ENCODE measurements at places on chromosomes 12 and 14.

GRCh38 chr12:8544295-8544694 lies 3.6 kb upstream of the CLEC4E start:
- peak; percentile 64 for DNase-seq

DNA sequence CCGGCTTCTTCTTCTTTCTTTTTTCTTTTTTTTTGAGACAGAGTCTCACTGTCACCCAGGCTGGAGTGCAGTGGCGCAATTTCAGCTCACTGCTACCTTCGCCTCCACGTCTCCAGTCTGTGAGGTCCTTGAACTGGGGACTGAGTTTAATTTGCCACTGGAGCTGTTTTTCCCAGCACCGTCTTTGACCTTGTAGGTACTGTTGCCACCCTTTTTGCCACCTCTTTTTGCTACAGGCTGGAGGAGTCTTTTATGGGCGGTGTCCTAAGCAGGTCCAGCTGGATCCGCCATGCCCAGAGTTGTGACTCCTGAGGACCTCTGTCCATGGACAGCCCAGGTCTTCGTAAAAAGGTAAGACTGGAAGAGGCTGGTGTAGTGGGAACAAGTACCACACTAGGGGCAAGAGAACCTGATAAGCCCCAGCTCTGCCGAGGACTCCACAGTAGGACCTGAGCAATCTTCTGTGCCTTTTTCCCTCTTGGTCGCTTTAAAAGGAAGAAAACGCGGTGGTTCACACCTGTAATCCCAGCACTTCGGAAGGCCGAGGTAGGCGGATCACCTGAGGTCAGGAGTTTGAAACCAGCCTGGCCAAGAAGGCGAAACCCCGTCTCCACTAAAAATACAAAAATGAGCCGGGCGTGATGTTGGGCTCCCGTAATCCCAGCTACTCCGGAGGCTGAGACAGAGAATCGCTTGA lies 946 bp downstream of the RNU4-2 start:
- peak; percentile 7 for DNase-seq

DNA sequence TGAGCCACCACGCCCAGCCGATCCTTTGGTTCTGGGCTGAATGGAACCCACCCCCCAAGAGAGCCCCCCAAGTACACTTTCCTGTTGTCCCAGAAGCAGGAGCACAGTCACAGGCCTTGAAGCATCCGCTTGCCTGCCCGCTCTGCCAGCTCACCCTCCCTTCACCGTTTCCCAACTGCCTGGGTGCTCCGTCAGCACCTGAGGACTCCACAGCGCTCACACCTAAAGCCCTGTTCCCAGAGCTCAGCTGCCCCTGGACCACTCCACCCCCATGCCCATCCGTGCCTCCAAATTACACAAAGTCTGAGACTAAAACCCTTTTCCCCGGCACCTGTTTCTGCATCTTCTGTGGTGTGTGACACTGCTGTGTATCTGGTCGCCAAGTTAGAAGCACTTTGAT lies 44.3 kb upstream of the TRAF3 start:
- DNase-seq = no peak

DNA sequence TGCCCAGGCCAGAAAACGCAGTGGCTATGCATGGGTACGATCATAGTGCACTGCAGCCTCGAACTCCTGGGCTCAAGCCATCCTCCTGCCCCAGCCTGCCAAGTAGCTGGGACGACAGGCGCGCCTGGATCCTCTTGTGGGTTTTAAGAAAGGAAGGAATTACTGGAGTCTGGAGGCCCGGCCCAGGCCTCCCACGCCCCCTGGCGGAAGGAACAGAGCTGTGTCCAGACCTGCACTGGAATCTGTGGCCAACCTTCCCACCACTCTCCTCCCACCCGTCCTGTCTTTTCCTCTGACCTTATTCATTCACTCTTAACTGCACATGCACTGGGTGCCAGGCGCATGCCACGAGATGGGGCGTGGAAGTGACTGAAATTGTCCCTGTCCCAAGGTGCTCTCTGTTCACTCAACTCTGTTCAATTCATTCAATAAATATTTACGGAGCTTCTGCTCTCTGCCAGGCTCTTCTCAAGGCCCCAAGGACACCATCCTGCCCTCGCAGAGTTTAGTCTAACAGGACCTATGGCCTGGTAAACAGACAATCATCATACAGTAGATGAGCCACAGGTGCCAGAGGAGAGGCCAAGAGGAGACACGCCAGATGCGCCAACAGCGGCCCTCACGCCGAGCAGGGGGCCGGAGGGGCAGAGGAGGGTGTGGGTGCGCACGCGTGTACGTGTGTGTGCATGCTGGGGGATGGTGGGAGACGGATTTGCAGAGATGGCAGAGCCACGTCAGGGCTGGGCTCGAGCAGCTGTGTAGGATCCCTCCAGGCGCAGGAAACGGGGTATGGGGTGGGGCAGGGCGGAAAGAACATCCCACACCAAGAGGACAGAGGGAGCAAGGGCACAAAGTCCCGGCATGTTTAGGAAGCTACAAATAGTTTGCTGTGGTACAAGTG lies 13.7 kb upstream of the TMEM106C start:
- no peak for DNase-seq

GRCh38 chr12:53862831-53863230 lies 75.8 kb upstream of the HOXC13 start:
- no peak for DNase-seq
